ENCODE measurements at places on chromosomes 2 and 18.

DNA sequence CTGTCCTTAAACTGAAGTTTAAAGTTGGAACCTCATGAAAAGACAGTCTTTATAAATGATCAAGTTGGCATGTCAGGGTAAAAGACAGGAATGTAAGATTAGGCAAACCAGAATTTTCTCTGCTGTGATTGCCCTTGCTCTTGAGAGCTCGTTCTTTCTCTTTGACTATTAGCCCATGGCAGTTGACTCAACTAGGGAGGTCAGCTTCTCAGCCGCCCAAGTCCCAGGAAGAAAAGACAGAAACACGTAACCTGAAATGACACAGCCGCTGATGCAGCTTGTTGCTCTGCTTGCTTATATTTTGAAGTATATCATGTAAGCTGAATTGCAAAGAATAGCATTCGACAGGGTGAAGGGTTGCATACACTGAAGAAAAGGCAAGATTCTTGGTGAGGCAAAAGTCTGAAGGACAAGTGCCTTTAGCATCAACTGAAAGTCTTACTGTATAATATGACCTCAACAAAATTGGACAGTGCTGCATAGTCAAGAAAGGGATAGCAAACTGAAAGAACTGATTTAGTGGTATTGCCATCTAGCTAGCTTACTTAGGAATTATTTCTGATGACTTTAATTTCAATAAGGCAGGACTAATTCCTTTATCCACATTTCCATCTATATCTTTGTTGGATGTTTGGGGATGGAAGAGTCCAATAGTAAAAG lies 54.7 kb downstream of the ARHGAP15 start:
- H3K36me3 ChIP-seq, result no peaks in the 10 kb centered on the region
- H3K27ac ChIP-seq, result no peak overlapping the region
- no peaks in the 10 kb centered on the region for H3K27me3 ChIP-seq
- no peaks in the 10 kb centered on the region for H3K4me1 ChIP-seq
- no peak overlapping the region for H3K4me3 ChIP-seq

GRCh38 chr18:29749704-29750103 lies 1292.8 kb downstream of the DSC3 start:
- H3K27ac ChIP-seq, result no peak overlapping the region
- no peak overlapping the region for H3K4me3 ChIP-seq
- no peaks in the 10 kb centered on the region for H3K36me3 ChIP-seq

GRCh38 chr18:12946549-12947284 lies 1.1 kb upstream of the SEH1L start:
- H3K4me3 ChIP-seq, result peak overlapping the region; percentile 64
- H3K4me1 ChIP-seq, result peaks cover 3% of the 10 kb centered on the region
- H3K27me3 ChIP-seq, result no peaks in the 10 kb centered on the region
- peak; percentile 64 for DNase-seq

DNA sequence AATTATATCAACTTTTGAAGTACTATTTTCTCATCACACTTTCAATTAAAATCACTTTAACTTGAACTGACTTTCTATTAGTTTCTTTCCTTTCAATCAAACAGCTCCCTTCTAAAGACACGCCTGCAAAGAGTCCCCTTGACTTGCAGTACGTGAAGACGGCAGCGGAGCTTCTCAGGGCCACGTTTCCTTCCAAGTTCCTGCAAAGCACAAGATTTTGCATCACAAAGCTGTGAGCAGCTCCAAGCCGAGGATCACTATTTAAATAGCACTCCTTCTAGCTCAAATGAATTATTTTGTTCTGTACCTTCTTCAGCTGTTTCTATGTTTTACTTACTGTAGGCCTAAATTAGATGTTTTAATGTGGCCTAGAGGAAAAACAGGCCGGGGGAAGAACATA lies 30.8 kb downstream of the SH3YL1 start:
- H3K27ac ChIP-seq, result no peak overlapping the region
- DNase-seq, result no peak
- no peaks in the 10 kb centered on the region for H3K27me3 ChIP-seq
- H3K4me3 ChIP-seq, result no peak overlapping the region
- no peaks in the 10 kb centered on the region for H3K36me3 ChIP-seq

DNA sequence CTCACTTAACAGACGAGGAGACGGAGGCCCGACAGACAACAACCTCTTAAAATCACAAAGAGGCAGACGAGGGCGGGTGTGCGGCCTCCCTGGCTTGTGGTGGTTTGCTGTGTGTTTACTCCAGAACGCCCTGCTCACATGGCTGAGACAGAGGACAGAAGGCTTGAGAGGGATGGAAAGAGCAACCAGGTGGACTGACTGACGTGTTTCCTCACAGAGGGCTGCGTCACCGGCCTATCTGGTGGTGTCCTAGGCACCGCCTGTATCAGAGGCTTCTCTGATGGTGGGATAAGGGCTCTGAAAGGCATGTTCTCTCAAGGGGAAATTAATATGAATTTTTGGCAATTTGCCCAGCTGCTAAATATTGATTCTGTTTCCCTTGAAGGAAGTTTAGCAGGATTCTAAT lies 47.0 kb upstream of the RALBP1 start:
- no peaks in the 10 kb centered on the region for H3K36me3 ChIP-seq
- H3K27ac ChIP-seq, result no peak overlapping the region
- H3K4me3 ChIP-seq, result no peak overlapping the region
- no peaks in the 10 kb centered on the region for H3K4me1 ChIP-seq

DNA sequence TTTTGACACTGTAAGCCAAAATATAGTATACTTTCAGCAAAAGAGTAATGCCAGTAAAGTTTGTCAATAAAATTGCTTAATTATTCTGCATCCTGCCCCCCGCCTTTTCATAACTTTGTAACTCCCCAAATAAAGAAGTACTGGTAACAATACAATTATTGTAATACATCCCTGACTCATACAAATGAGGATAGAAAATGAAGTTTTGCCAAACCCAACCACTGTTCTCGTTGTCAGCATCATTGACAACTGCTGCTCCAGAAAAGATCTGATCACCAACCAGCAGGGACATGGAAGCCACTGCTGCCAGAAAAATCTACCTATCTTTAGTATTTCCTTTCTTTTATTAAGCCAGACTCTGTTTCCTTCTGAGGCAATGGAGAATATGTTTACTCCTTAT lies 27.1 kb downstream of the SCN3A start:
- H3K4me3 ChIP-seq, result no peak overlapping the region
- H3K27ac ChIP-seq, result no peak overlapping the region
- no peak for DNase-seq
- no peaks in the 10 kb centered on the region for H3K4me1 ChIP-seq
- H3K36me3 ChIP-seq, result no peaks in the 10 kb centered on the region

Data from ovary (tissue), 10 donors.